ENCODE measurements at places on chromosomes 7 and 10.
A peak's percentile ranks its signal among the peaks of the same experiment; 100 is the strongest.

- DNase-seq = no peak
Observed at GRCh38 chr7:139821349-139822105, 7.5 kb upstream of the TBXAS1 start.

- DNase-seq = no peak
Observed at GRCh38 chr7:124712017-124712416, 53.6 kb downstream of the GPR37 start.

DNA sequence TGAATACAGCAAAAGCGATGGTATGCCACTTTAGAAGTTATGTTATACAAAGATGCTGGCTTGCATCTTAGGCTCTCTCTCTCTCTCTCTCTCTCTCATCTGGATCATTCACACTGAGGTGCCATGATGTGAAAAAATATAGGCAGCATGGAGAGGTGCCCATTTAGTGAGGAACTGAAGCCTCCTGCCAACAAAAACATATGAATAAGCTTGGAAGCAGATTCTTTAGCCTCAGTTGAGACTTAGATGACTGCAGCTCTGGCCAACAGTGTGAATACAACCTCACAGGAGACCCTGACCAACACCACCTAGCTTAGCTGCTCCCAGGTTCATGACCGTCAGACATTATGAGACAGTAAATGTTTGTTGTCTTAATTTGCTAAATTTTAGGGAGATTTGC is 560.1 kb upstream of the LRRTM3 start:
- DNase-seq = no peak

DNA sequence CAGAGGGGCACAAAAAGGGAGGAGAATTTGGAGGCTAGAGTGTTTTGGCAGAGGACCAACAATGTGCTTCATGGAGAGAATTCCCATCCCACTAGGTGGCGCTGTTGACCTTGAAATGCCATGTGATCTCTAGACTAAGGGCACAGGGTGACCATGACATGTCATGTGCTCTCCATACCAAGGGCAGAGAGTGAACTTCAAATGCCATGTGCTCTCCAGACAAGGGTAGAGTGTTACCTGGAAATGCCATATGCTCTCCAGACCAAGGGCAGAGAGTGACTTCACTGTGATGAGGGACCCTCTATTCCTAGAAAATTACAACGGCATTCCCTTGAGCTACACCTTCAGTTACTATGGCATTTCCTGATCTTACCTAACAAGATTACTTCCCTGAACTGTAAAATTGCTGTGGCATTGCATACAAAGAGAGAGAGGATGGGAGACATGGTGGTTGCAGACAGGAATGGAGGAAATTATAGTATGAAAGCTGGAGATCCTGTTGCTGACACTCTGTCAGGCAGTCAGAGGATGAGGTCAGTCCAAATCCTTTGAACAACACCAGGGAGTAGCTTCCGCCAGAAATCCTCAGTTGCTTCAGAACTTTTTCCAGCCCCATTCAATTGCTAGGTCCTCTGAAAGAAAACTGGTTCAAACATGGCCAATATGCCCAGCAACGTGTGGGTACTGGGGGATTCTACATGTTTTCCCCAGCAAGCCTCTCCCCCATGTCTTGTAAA is 60.9 kb upstream of the ACSM6 start:
- peak; percentile 25 for DNase-seq

DNA sequence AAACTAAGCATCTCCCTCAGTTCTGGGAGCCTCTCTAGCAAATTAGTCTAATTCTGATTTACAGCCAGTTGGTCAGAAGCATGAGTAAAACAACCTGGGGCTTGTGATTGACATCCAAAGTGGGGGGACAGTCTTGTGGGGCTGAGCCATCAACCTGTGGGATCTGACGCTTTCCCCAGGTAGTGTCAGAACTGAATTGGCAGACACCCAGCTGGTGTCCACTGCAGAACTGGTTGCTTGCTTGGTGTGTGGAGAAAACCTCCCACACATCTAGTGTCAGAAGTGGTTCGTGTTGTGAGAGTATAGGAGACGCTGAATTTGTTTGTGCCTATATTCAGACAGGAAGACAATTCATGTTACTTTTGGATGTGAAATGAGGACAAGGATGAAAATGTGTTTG is 92.2 kb upstream of the PDCD4 start:
- DNase-seq = no peak

DNA sequence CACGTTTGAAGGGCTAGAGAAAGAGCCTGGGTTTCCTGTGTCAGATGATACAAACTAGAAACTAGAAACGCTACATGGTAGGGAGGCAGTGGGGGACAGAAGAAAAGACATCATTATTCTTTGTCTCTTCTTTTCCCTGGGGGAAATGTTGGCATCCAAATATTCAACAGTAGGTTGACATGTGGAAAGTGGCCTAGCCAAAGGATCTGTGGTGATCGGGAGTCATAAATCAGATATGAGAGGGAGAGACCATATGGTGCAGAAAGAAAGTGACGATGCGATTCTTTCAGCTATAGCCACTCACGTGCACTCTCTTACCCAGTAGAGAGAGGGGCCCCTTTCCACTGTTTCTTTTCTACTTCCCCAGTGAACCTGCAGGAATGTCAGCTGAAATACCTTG is 964.7 kb downstream of the LRMDA start:
- DNase-seq = no peak

- no peak for DNase-seq
Observed at GRCh38 chr7:27117887-27118491, 12.6 kb downstream of the HOXA4 start.

DNA sequence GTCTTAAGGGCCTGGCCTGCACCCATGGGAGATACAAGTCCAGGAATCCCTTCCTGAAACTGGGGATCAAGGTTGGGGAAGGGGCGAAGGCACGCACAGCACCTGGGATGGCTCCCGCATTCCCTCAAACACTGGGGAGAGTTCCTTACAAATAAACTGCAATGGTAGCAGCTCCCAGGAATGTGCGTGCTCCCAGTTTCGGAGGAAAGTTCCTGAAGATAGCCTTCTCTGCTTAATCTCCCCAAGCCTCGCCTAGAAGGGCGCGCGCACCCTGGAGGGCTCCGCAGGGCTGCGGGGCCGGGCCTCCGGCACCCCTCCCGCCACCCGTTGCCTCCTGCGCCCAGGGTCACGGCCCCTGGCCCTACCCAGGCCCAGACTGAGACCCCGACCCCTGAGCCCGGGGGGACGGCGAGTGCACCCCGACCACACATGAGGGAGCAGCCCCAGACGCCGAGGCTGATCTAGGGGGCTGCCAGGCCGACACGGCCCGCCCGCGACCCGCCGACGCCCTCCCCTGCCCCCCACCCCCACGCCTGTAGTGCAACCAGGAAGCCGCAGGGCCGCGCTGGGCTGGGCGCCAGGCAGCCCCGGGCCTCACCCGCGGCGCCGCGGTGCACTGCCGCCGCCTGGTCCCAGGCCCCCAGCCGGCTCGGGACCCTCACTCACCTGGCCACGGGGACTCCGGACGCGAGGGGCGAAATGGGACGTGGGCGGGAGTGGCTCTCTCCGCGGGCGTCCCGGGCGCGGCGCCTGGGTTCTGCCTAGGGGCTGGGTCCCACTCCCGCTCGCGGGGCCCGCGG is 460 bp downstream of the ANXA11 start:
- no peak for DNase-seq

DNA sequence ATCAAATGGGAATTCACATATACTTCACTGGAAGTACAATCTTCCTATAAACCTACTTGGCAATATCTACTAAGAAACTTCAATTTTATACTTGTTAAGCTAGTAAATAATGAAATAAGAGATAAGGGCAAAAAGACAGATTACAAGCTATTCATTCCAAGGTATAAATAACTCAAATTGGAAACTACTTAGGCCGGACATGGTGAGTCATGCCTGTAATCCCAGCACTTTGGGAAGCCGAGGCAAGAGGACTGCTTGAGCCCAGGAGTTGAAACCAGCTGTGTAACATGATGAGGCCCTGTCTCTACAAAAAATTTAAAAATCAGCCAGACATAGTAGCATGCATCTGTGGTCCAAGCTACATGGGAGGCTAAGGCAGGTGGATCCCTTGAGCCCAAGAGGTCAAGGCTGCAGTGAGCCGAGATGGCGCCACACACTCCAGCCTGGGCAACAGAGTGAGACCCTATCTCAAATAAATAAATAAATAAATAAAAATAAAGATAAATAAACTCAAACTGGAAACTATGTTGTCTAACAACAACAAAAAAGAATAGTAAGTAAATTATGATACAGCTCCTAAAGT is 37.6 kb downstream of the ARHGAP21 start:
- DNase-seq = no peak

DNA sequence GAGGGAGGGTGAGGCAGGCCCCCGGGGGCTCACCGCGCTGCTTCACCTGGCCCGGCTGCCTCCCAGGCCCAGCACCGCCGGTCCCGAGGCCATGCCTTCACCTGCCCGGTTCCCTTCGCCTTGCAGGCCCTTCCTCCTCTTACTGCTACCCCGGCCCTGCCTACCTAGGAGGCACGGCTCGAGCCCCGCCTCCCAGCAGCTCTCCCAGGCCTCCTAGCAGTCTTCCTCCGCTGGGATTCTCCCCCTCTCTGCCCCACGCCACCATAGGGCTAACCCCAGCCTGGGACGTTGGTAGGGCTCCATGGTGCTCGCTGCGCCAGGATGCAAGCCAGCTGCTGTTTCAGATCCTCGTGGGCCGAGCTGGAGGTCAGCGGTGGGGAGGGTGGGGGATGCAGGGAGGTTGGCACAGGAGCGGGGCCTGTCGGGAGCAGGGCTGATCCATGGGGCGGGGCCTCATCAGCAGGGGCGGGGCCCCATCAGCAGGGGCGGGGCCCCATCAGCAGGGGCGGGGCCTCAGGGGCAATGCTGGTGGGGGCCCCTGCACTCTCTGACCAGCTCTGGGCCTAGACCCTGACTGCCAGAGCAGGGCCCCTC is 63.3 kb downstream of the RASGEF1A start:
- DNase-seq = no peak

- DNase-seq = no peak
Observed at GRCh38 chr10:78980354-78980753, 88.4 kb upstream of the ZMIZ1 start.

DNA sequence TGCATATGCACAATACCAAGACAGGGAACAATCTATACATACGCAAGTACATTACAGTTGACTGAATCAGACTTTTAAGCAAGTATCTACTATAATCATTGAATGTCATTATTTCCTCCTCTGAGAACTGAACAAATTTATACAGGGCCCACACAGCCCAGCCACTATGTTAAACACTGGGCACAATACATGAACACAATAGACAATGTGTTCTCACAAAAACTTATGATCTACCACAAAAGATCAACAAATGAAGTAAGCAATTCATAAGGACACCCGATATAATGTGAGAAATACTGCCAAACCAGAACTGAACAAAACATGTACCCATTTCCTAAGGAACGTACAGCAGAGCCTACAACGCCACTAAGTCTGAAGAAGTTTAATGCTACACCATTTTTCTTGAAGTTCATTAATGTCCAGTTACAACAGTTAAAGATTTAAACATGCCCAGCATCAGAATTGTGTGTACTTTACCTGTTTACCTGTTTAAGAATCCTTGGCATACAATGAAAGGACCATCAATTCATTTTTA is 31.5 kb downstream of the SHTN1 start:
- DNase-seq = no peak

DNA sequence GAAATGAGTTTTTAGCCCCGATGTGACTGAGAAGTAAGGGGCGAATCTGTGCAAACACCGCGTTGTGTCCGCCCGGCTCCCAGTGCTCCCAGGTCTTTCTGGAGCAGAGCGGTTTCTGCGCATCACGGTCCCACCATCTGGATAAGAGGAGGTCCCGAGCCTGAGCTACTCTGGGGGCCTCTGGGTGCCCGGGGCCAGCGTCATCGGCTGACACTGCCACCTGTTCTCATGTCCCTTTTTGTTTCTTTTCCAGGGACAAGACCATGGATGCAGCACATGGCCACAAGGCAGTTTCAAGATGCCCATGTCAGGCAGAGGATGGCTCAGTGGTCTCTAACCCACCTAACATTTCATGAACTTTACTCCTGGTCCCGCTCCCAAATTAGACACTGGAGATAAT is 24.9 kb downstream of the KLF6 start:
- no peak for DNase-seq

GRCh38 chr10:121510201-121510771 is 88.0 kb downstream of the FGFR2 start:
- no peak for DNase-seq

Data from D721Med (cell line).